Stimulated activated CD4-positive, alpha-beta T cell treated with anti-CD3 and anti-CD28 coated beads, TNF-alpha, amount 100 ng/mL, for 4 hours (primary cell): ENCODE measurements at places on chromosomes 7 and 10.

DNA sequence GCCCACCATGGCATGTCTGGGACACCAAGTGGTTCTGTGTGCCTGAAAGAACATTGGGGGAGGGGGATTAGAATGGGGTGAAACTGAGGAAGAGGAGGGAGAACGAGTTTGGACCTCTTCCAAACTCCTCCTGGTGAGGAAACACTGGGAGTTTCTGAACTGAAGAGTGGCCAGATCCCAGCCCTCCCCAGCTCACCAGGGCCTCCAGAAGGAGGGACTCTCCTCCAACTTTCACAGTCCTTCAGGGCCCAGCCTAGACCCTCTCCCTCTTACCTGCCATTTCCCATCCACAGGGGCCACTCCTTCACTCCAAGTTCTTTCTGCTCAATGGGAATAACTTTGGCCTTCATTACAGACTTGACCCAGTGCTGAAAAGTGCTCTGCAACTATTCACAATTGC lies 132.0 kb upstream of the FOXK1 start:
- DNase-seq = no peak

DNA sequence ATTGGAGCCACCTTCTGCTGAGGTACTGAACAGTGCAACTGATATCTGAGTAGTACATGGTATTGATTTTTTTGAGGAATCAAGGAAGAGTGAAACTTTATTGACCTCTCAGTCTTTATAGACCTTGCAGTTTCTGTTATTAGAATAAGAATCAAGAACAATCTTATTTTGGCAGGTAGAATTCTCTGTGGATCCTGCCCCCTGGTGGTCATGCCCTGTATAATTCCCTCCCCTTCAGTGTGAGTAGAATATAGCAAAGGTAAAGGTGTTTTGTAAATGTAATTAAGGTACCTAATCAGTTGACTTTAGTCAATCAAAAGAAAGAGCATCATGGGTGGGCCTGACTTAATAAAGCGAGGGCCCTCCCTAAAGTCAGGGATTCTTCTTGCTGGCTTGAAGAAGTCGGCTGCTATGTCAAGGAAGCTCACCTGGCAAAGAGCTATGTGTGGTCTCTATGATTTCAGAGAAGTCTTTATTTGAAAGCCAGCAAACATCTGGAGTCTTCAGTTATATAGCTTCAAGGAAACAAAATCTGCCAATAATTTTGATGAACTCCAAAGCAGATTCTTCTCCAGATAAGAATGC lies 142.8 kb downstream of the LSM5 start:
- DNase-seq = no peak

DNA sequence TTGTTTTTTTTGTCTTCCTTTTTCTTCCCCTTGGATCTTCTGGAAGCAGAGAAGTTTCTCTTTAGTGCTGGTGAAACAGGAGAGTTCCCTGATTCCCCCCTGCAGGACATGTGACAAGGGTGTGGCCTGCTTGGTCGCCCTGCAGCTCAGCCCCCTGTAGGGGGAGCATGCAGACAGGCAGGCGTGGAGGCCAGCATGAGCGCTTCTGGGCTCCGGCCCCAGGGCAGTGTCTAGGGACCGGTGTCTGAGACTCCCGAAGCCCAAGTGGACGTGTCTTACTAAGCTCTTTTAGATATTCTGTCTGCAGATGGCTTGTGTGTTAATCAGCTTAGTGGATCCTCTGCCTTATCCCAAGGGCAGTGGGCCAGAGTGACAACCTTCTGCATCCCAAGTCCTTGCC lies 26.1 kb downstream of the PRSS58 start:
- DNase-seq = no peak

DNA sequence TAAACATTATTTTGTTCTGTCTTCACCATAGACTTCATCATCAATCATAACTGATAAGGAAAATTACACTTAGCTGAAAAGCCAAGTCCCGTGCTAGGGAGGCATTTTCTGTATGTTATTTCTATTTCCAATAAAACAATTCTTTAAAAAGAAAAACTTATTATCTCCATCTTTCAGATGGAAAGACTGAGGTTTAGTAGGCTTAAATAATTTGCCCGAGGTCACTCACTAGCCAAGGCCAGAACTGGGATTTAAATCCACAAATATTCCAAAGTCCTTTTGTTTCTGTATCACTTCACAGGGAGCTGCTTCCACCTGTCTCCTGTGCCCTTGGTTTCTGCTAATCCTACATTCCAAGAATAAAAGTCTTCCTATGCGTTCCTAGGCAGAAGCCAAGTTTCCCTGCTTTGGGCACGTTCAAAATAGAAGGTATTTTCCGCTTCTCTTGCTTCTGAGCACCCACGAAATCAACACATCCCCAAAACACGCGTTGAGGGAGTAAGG lies 732 bp downstream of the CPVL start:
- DNase-seq = no peak

DNA sequence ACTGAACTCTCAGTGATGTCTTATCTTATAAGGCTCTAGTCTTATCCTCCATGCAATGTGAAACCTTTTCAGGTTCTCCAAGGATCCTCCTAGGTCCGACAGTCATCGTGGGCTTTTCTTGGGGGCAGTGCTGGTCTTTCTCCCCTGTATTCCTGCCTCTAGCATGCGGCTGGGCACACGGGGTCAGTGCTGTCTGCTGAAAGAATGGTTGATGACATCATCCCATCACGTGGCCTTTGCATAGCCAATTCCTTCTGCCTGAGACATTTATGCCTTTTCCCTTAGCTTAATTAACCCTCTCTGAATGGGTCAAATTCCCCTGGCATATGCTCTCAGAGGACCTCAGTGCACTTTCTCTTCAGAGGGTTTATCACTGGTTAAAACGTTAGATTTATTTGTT lies 27.0 kb upstream of the KCNK18 start:
- DNase-seq = no peak

DNA sequence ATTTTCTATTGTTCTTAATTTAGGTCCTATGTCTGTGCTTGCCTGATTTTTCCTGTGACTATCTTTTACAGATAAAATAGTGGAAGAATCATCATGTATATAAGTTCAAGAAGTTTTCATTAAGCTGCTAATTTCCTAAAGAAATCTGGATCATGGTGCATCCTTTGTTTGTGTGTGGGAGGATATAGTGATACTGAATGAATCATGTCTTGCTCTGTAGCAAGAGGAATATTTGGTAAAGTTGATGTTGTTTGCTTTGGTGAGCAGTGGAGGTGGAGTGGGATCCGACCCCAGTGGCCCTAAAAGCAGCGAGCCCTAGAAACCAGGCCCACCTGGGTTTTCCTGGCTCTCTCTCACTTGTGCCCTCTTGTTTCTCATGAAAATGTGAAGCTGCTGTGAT lies 83.7 kb downstream of the CCNY start:
- DNase-seq = no peak

- DNase-seq = no peak
Measured at GRCh38 chr7:2224491-2224928, 8.2 kb downstream of the MAD1L1 start.

DNA sequence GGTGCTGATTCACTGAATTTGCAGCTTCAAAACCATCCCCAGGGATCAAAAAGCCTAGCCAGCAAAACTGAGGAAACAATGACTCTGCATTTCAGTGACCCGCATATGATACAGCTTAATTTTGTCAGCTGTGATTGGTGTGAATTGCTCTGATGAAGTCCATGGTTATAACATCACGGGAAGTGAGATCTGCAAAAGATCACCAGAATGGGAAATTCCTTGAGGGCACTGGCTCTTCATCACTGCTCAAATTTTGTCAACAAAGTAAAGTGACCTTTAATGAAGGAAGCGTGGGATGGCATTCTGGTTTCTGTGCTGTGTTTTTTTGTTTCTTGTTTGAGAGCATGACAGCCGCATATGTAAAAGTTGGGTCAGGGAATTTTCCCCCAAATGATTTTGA lies 745.9 kb downstream of the GATA3 start:
- no peak for DNase-seq

GRCh38 chr10:77422491-77423338 lies 214.9 kb downstream of the KCNMA1 start:
- no peak for DNase-seq

DNA sequence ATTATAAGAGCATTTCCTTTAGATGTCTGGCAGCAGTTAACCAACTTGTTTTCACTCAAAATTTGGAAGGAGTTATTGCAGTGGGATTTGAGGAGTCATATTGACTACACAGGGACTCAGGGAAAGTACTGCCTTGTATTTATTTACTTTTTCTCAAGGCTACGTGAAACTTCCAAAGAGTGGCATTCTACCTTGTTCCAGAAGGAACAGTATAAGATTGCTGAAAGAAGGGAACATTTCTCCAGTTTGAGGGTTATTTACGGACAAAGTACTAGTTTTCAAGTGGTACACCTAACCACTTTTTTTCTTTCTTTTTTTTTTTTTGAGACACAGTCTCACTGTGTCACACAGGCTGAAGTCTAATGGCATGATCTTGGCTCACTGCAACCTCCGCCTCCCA lies 5.1 kb downstream of the MORN4 start:
- no peak for DNase-seq
